ENCODE measurements at places on chromosomes 3 and 15. TPM values are rescaled to one million over a fixed set of nuclear protein-coding genes. Genes with fewer than 3 reads are reported as not detected.

PAQR5 gene
- 1.2 TPM for total RNA-seq

RAD51 gene
- 0.27 TPM for total RNA-seq

SNRPA1 gene
- total RNA-seq: 31.0 TPM

KCNH8 gene
- 0.07 TPM for total RNA-seq

TRH gene
- total RNA-seq: not detected

CYP19A1 gene
- total RNA-seq: 0.54 TPM

KLHL6 gene
- total RNA-seq: 6.6 TPM

BLM gene
- total RNA-seq: 0.49 TPM

OR5K2 gene
- not detected for total RNA-seq
